ENCODE measurements at places on chromosomes 7 and 10. TPM values are rescaled to one million over a fixed set of nuclear protein-coding genes. Genes with fewer than 3 reads are reported as not detected.

The AKR1D1 gene
- total RNA-seq, result not detected

The HOXA5 gene
- total RNA-seq, result not detected

- no peak for DNase-seq
Measured at GRCh38 chr7:51706851-51707250, 390.2 kb upstream of the COBL start.

The SNX10 gene
- 28.9 TPM for total RNA-seq

The SPDYE8 gene
- total RNA-seq, result not detected
